A549 (cell line): ENCODE measurements at places on chromosomes 4 and X. TPM values are rescaled to one million over a fixed set of nuclear protein-coding genes. Genes with fewer than 3 reads are reported as not detected.
A peak's percentile ranks its signal among the peaks of the same experiment; 100 is the strongest.

DNA sequence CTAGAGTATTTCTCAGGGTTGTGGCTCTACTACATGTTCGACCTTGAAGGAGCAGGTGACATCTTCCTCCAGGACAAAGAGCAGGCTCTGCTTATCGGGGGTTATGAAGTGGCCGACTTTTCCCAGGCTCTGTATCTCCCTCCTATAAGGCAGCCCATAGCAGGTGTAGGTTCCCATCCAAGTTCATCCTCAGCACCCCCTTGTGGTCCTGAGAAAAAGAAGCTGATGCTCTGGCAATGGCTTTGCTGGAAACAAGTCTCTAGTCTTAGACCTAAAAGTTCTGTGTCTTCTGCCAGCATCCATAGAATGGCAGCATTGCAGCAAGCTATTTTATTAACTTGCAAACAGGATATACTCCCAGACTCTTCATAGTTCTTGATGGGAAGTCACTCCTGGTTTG is 836.6 kb upstream of the PRKX start:
- peak; percentile 6 for DNase-seq

GRCh38 chr4:46550471-46550870 is 160.5 kb upstream of the GABRA2 start:
- no peak for DNase-seq

DNA sequence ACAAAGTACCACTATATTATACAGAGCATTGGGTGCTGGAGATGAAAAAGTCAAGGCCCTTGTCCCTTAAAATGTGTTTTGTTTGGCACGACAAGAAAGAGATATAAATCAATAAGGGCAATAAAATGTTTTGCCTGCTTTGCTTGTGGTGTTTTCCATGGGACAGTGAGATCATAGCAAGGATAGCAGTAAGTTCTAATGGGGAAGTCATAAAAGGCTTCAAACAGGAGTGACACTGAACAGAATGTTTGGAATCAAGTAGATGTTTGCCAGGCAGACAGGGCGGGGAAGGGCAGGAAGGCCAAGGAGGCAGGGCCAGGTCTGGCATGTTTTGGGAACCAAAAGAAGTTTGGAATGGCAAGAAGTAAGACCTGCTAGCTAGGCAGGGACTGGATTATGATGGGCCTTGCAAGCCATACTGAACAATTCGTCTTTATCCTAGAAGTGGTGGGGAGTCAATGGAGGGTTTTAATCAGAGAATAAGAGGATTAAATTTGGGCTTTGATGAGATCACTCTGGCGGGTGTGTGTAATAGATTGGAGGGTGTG is 16.4 kb downstream of the FGF2 start:
- peak; percentile 51 for DNase-seq

CXCL8 gene
- polyA plus RNA-seq: 4.0 to 5.6 TPM (median 4.4 TPM) in 3 replicates

RAB40A gene
- polyA plus RNA-seq: 0.08 TPM in 1 of 3 replicates, not detected in the others

DNA sequence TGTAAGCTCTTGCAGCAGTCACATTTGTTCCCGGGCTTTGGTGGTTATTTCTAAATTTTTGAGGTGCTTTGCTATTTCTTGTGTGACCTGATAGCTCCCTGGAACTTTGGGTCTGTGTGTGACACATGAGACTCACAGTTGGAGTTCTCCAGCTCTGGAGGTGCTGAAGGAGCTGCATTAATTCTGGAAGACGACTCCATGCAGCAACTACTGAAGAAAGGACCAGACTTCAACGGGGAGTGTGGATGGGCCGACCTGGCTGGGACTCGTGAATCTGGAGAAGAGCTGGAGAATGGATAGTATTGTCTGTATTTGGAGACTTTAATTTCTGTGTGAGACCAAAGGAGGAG is 1.5 kb downstream of the MRFAP1 start:
- no peak for DNase-seq

DNA sequence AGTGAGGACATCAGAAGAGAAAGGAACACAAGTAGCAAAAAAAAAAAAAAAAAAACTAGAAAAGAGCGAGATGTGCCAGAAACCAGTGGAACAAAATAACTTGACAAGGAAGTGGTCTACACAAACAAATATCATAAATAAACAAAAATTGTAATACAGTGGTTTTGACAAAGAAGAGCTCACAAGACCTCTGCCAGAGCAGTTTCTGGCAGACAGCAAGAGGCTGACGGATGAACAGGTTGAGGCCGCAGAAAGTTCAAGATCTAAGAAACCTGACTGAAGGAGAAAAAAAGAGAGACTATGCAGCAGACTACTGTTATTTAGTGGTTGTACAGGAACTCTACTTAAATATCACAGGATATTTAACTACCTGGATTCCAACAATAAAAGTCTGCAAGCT is 66.2 kb downstream of the MAB21L2 start:
- DNase-seq: no peak

SPANXN2 gene
- not detected in 3 replicates for polyA plus RNA-seq

SLC6A14 gene
- polyA plus RNA-seq: not detected in 3 replicates

BST1 gene
- polyA plus RNA-seq: 16.0 to 18.3 TPM (median 16.4 TPM) in 3 replicates

GRCh38 chrX:135420831-135421230 is 913 bp upstream of the SMIM10L2A start:
- DNase-seq: no peak

GRCh38 chr4:169658975-169659715 is 38.8 kb downstream of the CLCN3 start:
- no peak for DNase-seq
